Activated CD4-positive, alpha-beta memory T cell treated with anti-CD3 and anti-CD28 coated beads, Interleukin-2, amount 10 ng/mL, durations not matched to agents 7 days and 5 days (primary cell): ENCODE measurements at places on chromosomes 7 and 10.

- no peak for DNase-seq
Measured at GRCh38 chr7:157634401-157635147, 297.8 kb downstream of the DNAJB6 start.

GRCh38 chr10:85225311-85225710, 896.9 kb downstream of the CCSER2 start:
- DNase-seq = no peak

DNA sequence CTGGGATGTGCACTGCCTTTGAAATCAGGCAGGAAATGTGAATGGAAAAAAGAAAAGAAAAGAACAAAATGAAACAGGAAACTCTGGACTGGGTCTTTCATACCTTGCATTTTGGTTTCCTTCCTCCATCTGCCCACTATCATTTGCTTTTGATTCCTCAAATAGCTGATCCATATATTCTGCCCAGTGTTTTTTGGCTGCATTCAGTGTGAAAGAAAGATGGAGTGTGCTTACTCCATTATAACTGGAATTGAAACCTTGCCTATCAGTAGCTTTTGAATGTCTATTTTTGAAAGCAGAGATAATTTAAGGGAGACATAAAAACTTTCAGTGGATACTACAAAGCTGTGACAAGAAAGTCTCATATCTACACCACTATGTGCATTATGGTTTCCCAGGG, 64.1 kb upstream of the ASAH2 start:
- DNase-seq = no peak

- DNase-seq = no peak
Measured at GRCh38 chr7:21969822-21970221, 24.1 kb upstream of the CDCA7L start.

- DNase-seq = no peak
Measured at GRCh38 chr10:76509446-76509845, 1078.0 kb downstream of the LRMDA start.

GRCh38 chr10:86376852-86377796, 10.5 kb upstream of the GRID1 start:
- peak; percentile 84 for DNase-seq

DNA sequence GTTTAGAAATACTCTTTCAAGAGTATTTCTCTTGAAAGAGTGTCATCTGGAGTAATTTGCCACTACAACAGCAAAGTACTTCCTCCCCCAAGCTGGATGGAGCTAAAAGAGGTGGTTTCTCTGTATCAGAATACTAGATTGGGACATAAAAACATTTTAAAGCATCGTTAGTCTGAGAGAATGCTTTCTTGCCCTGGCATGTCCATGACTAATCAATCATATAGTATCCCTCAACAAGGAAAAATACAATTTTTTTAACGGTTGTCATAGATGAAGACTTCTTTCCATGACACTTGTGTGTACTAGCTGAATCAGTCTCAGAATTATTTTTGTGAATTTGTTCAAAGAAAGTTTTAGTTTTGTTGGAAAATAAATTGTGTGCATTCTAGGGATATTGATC, 237.9 kb downstream of the NEBL start:
- no peak for DNase-seq

DNA sequence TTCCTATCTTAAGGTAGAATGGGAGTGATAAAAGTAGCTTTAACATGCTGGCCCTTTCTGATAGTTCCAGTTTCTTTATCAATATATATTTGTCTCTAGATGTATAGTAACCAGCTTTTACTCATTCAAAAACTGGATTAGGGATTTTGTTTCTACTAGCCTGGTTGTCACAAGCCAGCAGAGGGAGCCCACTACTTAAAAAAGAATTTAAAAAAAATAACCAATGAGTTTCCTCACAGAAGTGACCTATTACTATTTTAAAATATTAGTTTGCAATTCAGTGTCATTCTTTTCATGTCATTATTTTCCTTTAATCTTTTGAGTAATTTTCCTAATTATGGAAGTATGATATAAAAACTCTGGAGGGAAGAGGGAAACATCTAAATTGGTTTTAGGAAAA, 142.1 kb downstream of the PHTF2 start:
- no peak for DNase-seq

DNA sequence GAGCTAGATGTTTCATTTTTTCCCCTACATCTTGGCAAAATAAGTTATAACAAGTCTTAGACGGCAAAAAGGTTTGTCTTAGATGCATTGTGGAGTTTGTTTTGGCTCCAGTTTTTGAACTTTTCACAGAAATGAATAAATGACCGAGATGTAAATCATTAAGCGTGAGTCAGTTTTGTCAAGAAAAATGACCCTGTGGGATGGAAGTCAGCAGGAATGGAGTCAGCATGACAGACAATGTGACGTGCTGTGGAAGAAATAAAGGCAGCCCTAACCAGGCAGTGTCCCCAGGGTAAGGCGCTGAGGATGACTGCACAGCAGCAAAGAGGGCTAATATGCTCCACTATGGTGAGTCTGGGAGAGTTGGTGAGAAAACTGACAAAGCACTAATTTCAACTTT, 163.2 kb downstream of the NOC3L start:
- DNase-seq = no peak

DNA sequence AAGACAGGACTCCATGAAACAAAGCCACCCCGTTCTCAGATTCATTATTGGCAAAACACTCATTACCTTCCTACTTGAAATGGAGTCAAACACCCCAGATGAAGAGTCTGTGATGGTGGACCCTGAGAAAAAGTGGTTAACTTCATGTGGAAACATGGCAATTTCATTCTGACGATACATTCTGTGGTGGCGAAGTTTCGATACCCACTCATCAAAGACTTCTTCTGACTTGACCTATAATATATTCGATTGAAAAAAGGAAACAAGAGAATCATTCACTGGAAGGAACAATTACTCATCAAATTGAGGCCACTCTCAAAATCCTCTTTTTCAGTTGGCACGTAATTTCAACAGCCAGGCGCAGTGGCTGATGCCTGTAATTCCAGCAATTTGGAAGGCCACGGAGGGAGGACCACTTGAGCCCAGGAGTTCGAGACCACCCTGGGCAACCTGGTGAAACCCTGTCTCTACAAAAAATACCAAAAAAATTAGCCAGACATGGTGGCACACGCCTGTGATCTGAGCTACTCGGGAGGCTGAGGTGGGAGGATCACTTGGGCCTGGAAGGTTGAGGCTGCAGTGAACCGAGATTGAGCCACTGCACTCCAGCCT, 108.8 kb upstream of the GSDME start:
- peak; percentile 26 for DNase-seq

- DNase-seq = peak; percentile 44
Measured at GRCh38 chr7:157299613-157300368, 37.0 kb upstream of the DNAJB6 start.

GRCh38 chr7:94266238-94266644, 128.5 kb upstream of the COL1A2 start:
- DNase-seq = no peak

DNA sequence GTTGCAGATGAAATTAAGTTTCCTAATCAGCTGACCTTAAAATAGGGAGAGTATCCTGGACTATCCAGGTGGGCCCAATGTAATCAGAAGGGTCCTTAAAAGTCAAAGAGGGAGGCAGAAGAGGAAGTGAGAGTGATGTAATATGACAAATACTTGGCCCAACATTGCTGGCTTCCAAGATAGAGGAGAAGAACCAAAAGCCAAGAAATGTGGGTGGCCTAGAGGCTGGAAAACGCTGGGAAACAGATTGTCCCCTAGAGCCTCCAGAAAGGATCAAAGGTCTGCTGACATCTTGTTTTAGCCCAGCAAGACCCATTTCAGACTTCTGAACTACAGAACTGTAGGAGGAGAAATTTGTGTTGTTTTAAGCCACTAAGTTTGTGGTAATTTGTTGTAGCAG, 79.7 kb upstream of the NOBOX start:
- DNase-seq = no peak

- no peak for DNase-seq
Measured at GRCh38 chr7:129649128-129649690, 37.7 kb downstream of the NRF1 start.

DNA sequence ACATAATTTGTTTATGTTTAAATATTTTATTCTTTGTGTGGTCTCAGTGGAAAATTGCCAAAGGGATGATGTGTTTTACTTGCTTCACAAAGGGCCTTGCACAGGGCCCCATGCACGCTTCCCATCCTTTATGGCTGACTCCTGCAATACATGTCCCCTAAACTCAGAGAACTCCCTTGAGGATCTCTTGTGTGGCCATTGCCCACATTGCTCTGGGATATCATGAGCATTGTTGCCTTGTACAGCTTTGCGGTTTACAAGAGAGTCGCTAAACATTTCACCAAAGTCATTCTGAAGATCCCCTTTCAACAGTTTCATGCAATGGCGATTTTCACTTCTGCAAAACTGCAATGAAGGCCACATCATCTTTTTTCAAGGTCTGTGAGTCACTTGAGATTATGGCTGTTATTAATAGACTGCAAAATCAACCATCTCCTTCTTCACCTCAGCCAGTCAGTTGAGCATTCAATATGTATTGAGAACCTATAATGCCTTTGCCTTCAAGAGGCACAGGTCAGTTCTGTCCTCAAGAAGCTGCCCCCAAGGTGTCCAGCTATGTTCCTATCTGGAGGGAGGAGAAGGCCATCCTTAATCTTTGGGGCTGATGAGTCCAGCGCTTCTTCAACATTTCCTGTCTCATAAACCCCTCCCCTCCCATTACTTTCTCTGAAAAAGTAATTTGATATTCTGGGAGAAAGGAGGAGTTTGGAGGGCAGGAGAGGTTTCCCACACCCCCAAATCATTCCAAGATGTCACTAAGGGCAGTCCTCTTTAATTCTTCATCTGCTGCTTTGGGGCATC, 108.1 kb downstream of the CCDC71L start:
- DNase-seq = no peak

DNA sequence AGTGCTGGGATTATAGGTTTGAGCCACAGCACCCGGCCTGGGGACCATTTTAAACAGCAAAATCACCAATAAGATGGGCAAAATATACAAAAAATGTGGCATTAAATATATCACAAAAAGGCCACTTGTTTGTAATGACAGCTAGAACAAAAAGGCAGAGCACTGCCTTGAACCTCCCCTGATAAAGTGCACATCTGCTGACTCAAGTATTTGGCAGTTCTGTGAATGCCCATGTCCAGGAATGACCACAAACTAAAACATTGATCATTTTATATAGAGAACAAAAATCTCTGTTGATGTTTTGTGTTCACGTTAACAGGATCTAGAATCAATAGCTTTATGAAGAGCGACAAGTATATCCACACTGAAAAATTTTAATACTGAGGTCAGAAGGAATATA, 21.5 kb downstream of the HERC4 start:
- no peak for DNase-seq

GRCh38 chr10:78572565-78572964, 496.2 kb upstream of the ZMIZ1 start:
- DNase-seq = no peak

- no peak for DNase-seq
Measured at GRCh38 chr7:51121036-51121790, 195.4 kb downstream of the COBL start.

- DNase-seq = no peak
Measured at GRCh38 chr10:70834021-70834420, 18.3 kb downstream of the SGPL1 start.

DNA sequence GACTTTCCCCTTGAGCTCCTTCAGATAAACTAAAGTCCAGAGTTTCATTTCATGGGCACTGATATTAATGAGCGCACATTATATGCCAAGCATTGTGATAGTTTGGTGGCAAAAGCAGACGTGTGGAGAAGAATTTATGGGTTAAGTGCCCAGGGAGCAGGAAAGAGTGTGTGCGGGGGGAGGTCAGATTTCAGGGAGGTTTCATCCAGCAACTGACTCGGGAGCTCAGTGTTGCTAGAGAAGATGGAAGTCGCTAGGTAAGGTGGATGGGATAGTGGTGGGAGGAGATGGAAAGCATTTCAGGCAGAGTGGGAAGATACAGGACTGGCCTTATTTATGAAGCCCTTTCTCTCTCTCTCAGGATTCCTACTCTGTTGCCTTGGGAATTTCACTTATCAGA, 223.0 kb downstream of the SNX10 start:
- DNase-seq = no peak

- DNase-seq = peak; percentile 72
Measured at GRCh38 chr7:148773334-148773733, 74.6 kb downstream of the CUL1 start.

DNA sequence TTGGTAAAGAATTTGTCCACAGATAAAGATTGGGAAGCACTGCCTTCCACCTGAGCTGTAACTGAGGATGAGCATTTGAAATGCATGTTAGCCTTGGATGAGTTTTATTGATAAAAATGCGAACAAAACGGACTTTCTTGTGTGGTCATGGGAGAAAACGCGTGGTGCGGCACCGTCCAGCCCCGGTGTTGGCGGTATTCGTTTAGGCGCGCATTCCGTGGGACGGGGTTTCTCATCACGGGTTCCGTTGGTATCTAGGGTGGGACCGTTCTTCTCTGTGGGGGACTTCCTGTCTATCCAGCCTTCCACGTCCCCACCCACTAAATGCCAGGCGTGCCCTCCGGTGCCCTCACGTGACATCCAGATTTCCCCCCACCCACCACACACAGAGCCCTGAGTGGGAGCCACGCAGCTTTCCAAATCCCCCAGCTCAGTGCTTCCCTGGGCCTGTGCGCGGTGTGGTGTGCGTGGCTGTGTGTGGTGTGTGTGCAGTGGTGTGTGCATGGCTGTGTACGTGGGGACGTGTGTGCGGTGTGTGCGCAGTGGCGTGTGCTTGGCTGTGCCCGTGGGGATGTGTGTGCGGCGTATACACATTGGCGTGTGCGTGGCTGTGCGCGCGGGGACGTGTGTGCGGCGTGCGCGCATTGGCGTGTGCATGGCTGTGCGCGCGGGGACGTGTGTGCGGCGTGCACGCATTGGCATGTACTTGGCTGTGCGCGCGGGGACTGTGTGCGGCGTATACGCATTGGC, 18.1 kb downstream of the IQCE start:
- DNase-seq = no peak

DNA sequence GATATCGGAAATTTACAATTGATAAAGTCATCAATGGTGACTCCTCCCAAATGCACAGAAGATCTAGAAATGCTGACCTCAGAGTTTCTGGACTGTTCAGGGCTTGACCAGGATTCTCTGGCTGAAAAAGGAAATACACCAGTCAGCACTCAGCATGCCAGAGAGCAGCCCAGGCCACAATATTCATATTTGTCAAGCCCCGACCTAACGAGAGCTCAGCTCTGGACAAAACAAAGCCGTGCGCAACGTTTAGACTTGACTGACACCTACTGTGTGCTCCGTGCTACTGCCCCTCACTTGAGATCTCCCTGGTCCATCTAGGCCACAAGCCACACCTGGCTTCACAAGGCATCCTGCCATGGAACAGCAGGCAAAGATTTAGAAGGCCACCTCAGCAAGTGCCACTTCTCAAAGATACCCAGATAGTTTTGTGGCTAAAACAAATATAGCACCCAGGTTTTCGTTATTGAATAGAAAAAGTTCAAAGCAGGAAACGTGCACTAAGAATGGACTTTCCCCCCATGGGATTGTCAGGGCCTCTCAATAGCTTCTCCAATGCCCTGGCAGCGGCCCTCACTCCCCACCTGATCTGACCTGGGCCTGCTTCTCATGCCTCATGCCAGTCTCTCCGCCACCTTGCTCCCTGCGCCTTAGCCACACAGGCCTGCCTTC, 218.3 kb downstream of the FAM107B start:
- peak; percentile 47 for DNase-seq

- DNase-seq = no peak
Measured at GRCh38 chr7:27100694-27101170, 1.8 kb downstream of the HOXA2 start.
